ENCODE measurements at places on chromosomes 5 and 9.

DNA sequence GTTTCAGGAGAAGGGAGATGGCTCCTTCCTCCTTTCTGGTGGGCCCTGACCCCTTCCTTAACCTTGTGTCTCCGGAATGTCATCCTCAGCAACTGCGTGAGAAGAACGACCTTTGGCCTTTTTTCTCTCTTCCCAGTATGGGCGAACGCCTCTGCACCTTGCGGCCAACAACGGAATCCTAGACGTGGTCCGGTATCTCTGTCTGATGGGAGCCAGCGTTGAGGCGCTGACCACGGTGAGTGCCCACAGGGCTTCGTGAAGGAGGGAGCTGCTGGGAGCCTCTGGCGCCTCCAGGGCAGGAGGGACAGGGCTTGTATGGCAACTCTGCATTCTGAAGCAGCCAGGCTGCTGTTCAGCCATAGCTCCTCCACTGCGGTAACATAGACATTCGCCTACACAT, 68.0 kb upstream of the CTSL start:
- no peak for DNase-seq

DNA sequence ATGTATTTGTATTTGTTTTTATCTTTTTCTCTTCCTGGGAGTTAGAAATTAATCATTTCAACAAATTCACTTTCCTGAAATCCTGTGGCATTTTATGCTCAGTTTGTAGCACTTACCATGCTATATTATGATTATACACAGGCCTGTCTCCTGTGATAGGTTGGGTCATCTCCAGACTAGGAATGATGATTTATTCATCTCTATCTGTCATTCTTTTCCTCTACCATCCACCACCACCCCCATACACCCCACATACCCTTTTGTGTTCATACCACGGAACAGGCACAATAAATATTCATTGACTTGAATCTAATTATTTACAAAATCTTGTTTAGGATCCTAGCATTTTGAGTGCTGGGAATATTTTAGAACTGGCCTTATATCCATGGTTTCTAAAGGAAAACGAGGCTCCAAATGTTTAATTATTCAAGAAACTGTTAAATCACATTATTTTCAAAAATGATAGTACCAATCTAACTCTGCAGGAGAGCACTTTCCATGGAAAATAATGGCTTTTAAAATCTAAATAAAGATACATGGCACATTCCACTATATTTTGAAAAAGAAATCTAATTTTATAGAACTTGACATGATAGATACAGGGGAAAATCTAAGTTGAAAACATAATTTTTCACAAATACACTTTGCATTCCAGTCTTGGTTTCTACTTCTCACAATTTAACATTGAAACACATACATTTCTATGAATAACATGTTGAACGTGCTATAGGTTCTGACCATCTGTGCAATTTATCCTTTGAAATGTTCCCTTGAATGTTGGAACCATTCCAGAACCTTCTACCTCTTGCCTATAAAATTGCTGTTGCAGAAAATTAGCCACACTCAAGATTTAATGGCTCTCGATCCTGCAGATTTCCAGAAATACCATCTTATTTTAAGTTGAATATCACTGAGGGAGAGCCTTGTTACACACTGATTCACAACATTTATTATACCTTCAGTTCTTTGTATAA, 89.3 kb downstream of the STARD4 start:
- peak; percentile 64 for DNase-seq

DNA sequence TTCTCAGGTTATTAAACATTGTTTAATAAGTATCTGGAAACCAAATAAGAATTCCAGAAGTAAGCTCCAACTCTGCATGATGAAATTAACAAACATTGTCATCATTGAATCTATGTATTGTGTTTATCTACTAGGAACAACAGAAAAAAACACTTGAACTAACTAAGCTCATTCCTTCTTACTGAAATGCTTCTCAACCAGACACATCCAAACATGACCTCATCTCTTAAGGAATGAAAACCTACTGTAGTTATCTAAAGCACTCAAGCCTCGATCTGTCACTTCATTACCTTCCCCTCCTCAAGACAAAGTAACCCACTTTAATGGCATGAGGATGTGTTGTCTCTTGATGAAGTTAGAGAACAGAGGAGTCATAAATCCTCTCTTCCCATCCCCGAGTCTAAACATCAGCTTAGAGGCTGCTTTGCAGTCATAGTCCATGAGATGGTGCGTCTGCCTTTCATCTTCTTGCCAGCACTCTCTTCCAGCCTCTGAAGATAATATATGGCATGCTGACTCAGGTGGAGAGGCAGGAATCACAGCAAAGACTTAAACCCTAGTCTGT, 86.5 kb downstream of the CEMIP2 start:
- DNase-seq, result no peak

GRCh38 chr5:107773479-107773878, 102.7 kb upstream of the EFNA5 start:
- DNase-seq, result no peak

- no peak for DNase-seq
These were observed 33.4 kb upstream of the CSNK1G3 start for GRCh38 chr5:123478546-123478945.

GRCh38 chr9:137552022-137552768, 516 bp downstream of the MRPL41 start:
- no peak for DNase-seq

DNA sequence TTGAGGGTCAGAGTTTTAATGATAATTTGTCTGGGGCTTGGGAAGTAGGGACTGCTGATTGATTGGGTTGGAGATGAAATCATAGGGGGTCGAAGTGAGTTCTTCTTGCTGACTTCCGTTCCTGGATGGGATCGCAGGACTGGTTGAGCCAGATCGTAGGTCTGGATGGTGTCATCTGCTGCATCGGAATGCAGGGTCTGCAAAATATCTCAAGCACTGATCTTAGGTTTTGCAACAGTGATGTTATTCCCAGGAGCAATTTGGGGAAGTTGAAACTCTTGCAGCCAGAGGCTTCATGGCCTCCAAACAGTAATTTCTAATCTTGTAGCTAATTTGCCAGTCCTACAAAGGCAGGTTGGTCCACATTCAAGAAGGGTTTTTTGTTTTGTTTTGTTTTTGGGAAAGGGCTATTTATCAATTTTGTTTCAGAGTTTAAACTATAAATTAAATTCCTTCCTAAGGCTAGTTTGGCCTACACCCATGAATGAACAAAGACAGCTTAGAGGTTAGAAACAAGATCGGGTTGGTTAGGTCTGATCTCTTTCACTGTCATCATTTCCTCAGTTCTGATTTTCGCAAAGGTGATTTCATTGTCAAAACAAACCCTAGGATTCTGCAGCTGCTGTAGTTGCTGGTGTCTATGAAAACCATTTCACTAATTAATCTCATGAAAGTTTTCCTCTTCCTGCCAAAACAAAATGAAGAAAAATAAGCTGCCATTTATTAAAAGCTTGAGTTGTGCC, 388.0 kb downstream of the TMEM232 start:
- DNase-seq, result no peak

DNA sequence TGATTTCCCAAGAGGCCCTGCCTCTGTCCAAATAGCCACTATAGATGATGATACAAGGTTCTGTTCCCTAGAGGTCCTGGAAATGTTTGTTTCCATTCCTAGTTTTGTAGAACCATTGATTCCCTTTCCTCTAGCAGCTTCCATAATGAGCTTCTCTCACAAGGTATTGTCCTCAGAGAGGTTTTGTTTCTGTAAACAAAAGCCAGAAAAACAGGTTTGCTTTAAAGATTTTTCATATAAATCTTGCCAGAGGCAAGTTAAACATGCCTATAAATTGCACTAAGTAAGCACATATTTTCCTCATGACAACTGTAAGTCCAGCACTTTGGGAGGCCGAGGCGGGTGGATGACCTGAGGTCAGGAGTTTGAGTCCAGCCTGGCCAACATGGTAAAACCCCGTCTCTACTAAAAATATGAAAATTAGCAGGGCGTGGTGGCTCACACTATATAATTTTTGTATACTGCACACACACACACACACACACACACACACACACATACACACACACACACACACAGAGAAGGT, 1787.7 kb downstream of the EFNA5 start:
- DNase-seq, result no peak

GRCh38 chr9:20398536-20399338, 223.6 kb downstream of the MLLT3 start:
- no peak for DNase-seq

DNA sequence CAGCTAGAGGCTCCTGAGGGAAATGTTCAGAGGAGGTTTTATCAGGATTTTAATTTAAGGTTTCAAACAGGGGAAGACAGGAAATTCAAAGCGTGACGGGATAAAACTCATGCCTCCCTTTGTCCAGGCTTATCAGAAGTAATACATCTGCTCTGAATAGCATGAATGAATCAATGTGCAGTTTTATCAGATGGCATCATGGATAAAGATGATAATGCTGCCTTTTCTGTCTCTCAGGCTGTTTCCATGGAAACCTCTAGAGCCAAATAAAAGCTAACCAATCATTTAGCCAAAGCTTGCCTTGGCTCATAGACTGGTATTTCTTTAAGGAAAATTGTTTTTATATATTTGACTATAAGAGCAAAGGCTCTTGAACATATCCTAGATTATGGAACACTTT, 16.4 kb downstream of the MFAP3 start:
- DNase-seq, result no peak

DNA sequence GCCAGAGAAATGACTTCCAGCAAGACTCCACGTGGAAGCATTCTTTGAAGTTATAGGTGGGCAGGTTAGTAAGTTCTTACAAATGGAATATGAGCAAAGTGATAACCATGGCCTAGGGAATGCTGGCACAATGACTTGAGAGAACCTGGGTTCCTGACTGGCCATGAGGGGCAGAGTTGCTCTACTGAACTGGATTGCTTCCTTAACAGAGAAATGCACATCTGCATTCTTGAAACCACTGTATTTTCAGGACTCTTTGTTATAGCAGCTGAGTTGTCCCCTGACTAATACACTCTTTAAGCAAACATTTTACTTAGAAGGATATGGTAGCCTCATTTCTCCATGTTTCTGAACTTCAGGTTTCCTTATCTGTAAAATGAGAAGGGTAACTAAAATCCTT, 108.3 kb upstream of the GNA14 start:
- DNase-seq, result no peak

DNA sequence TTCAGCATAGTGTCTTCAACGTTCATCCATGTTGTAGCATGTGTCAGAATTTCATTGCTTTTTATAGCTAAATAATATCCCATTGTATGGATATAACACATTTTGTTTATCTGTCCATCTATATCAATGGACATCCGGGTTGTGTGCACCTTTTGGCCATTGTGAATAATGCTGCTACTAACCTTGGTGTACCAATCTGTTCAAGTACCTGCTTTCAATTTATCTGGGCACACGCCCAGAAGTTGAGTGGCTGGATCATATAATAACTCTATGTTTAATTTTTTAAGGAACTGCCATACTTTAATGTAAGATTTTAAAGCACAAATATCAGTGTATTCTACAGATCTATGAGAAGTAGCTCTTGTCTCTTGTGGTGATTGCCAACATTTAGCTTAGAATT, 43.5 kb downstream of the SCAI start:
- no peak for DNase-seq

DNA sequence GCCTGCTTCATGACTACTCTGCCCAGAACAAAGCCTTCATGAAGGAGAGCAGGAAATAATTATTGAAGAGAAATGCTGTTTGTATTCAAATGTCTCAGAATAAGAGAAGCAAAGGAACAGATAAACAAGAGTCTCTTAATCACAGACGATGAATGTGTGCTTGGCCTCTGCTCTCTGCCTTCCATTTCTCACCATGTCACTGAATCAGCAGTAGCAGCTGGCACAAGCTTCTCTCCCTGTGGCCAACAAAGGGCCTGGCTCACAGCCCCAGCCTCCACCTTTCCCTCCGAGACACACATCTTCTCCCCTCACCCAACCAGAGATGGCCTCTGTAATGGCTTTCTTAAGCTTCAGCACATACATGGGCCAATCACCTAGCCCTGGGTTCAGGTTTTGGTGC, 128.1 kb upstream of the SLIT3 start:
- DNase-seq, result no peak

GRCh38 chr9:89721971-89722530, 117.2 kb downstream of the GADD45G start:
- DNase-seq, result no peak

GRCh38 chr5:152124409-152125041, 199.9 kb upstream of the GLRA1 start:
- DNase-seq, result no peak

DNA sequence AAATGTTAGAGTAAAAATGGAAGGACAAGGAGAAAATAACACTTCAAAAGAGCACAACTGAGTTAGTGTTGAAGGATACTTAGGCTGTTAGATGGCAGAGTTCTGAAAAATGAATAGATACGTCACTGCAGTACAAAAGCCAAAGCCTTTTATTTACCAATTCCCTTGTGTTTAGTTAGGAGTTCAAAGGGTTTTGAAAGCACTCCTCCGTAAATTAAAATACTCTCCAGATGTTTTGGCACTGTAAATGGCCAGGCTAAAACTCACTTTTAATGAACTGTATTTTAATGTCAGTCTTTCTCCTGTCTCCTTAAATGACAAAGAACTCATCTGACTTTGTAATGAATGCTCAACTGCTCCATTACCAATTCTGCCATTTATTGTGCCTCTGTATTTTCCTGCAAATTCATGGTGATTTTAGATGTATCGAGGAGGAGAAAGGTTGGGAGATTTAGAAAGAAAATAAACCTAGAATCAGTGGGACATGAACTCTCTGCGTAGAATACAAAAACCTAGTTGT, 1727.2 kb downstream of the MAT2B start:
- DNase-seq, result no peak

DNA sequence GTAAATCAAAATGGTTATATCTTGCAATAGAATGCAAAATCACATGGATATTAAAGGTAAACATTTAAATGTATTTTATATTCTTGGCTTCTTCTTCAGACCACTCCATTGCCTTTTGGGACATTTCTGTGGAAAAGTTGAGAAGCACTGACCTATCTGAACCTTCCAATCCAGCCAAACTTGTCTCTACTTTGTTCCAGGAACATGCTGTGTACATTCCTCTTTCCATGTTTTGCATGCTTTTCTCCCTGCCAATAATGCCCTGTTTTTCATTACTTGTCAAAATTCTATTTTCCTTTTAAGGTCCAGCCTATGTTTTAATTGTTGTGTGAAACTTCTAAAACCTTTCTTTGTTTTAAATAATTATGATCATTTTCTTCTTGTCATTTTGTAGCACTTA, 28.3 kb downstream of the JAK2 start:
- DNase-seq, result no peak

DNA sequence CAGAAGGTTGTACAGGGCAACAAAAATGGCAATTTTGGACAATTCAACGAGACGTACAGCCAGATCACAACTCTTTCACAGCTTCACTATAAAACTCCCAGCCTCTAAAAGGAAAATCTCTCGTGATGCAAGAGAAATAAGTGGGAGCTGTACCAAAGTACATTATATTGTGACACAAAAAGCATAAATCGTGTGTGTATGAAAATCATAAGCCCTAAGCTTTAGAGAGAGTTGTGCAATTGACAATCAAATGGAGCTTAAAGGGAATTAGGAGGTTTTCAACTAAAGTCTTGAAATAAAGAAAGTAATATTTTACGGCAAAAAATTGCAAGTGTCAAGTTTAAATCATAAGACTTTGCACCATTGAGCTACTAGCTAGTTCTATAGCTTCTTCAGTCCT, 194.8 kb upstream of the TBCA start:
- DNase-seq, result no peak

All from DMS 273 treated with DMSO at 0.1 percent for 48 hours (cell line).